ENCODE measurements at places on chromosomes 6 and 20.

GRCh38 chr6:113654396-113654795 lies 202.7 kb upstream of the MARCKS start:
- no peak for DNase-seq

GRCh38 chr6:52161689-52162438 lies 24.3 kb upstream of the IL17A start:
- DNase-seq = no peak

- no peak for DNase-seq
These were observed 24.1 kb downstream of the ZHX3 start for GRCh38 chr20:41293269-41294037.

DNA sequence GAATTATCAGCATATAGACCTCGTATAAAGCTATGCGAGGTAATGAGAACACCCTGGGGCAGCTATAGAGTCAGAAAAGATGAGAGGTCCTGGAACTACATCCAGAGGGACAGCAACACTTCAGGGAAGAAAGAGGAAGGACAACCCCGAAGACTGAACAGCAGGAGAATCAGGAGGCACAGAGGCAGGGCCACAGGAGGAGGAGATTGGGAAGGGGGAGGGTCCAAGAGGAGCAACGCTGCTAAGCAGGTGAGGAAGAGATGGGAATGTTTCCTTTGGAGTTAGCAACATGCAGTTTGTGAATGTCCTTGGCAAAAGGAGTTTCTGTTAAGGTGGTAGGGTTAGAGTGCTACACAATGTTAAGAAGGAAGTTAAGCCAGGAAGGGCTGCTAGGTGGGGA lies 79.5 kb upstream of the OLIG3 start:
- DNase-seq = no peak

DNA sequence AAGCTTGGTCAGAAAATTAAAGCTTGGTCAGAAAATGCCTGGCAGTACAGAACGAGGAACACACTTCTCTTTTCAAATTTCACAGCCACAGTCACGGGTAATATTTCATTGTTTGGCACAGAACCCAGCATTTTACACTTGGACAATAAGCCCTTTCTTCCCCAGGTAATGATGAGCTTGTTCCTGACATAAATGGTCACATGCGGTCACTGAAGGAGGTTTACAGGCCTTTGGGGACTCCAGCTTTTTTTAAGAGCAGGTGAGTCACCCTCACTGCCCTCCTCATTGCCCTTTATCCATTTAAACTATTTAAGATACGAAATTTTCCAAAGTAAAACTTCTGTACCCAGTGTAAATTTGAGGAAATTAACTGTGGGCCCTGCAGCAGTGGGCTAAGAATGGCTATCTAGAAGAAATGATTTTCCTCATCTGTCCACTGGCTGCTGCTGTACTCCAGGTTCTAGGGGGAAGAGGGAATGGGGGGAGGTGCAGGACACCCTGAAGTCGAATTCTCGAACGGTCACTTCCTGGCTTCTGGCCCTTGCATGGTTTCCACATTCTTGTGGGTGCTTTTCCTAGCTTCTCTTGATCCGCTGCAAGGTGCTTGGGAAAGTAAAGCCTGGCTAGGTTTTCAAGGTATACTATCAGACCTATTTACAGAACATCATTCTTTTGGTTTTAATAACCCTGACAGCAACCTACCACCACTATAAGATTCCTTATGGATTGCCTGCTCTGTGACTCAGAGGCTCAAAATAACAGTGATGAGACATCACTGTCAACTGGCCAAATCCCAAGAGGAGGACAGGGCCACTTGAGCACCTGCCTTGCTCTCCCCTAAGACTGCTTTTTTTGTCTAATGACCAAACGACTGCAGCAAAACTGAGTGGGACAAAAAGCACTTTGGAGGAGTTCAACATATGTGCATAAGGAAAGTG lies 75.8 kb downstream of the PREP start:
- no peak for DNase-seq
